NCI-H460 (cell line): ENCODE measurements at places on chromosomes 5 and 9.

DNA sequence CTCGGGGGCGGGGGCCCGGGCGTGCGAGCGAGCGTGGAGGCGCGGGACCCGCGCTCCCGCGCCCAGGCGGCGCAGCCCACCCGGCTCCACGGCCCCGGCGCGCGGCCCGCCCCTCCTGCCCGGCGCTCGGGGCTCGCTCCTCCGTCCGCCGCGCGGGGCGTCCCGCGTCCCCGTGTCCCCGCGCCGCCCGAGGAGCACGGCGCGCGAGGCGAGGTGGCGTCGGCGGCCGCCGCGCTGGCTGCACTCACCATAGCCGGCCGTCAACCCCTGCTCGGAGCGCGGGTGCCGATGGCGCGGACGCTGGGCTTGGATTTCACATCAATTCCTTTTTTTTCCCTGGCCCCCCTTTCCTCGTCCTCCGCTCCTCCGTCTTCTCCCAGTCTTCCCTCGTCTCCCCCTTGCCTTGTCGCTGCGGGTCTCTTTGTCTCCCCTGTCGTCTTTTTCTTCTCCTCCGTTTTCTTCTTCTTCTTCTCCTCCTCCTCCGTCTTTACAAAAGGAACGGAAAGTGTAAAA is 494 bp downstream of the PTCH1 start:
- no peak for DNase-seq

DNA sequence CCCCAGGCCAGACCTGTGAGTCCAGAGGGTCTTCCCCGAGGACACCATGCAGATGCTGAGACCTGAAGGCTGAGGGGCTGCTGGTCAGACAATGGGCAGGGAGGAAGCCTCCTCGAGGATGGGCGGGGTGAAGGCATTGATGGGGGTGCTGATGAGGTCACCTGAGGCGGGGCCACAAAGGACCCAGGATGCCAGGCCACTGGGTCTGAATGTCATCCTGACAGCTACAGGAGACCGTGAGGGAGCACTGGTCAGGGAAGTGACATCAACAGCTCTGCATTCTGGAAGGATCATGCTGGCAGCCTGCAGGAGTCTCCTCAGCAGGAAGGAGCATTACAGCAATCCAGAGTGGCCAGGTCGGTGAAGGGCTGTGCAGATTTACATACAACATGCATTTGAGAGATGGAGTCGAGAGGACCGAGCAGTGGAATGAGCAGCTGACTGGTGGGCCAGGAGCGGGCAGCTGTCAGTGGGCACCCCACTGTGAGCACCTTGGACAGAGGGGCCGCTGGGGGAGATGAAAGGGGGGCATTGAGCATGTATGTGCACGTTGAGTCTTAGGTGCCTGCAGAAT is 77.7 kb upstream of the ADAMTS2 start:
- no peak for DNase-seq

DNA sequence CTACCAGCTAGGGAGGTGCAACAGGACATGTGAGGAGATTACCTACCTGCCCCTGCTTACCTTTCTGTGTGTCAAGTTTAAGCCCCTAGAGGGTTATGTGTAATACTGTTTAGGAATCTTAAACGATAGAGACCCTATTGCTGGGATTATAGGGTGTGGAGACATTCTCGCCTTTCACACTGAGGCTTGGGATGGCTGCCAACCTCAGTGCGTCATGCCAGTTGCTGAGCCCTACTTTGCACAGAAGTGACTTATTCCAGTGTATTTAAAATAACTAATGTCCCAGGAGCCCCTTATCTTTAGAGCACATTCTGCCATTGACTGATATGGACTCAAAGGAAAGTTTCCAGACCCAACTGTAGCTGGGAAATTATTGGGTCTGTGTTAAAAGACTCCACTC is 76.6 kb upstream of the XPA start:
- DNase-seq = no peak

DNA sequence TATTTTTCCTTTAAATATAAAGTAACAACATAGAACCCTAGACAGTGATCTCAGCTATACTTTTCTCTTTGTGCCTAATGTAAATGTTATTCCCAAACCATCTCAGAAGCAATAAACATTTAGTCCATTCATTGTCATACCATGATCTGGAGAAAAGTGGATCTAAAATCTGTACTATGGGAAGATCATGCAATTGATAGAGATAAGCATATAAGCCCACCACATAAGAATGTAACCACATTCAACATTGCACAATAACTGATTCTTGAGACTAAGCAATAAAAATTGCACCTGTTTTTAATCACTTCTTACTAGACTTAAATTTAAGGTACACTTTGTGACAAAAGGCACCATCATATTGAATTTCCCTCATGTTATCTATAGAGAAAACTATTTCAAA is 1403.0 kb upstream of the C9orf72 start:
- no peak for DNase-seq

DNA sequence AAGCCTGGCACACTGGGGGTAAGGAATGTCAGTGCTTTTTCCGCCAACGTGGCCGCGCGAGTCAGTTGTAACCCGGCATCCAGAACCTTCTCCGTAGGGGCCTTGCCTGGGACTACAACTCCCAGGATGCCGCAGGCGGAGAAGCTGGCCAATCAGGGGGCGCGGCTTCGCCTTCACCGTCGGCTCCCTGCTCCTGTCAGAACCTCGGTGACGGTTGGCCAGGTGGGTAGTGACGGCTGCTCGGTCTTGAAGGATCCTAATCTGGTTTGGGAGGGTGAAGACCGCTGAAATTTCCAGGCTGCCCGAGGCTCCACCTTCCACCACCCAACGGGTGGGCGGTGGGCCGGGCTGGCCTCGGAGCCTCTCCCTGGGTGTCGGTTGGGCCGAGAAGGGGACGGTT is at the start of gene C5orf58:
TSS of gene C5orf58 (plus strand) at position 200 of the 400 bp plus-strand sequence. CDS start 1,992 bp downstream, outside the sequence.
- no peak for DNase-seq

- no peak for DNase-seq
Measured at GRCh38 chr9:128705051-128705965, 3.0 kb downstream of the PKN3 start.

DNA sequence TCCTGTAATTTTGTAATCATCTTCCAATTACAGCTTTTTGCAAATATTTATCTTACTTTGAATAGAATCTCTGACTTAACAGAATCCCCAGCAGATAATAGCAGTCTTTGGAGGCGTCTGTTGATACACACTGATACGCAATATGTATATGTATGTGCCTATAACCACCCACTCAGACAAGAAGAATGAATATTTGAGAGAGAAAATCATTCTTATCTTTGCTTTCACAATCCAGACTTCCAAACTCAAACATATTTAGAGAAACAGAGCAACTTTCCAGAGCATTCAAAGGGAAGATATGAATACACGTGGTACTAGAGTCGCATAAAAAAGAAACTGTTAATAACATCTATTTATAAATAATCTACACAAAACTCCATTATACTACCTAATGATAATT is 6.1 kb downstream of the RORB start:
- DNase-seq = no peak

GRCh38 chr9:115997923-115998322 is 155.7 kb upstream of the PAPPA start:
- DNase-seq = no peak
